ENCODE measurements at places on chromosomes 2 and 18.

DNA sequence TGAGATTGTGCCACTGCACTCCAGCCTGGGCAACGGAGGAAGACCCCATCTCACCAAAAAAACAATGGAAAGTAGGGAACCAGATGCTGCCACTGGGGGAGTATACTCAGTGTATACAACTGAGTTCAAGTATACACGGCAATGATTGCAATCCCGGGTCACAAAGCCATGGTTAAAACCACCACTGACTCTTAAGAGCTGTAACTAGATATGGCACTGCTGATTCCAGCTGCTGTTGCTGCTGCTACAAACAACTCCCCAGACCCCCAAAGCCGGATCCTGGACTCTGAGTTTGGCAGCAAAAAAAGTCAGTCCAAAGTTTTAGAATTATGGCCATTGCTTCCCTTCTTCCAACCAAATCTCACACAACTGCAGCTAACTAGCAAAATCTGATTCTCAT lies 43.7 kb upstream of the COX7A2L start:
- no peak for DNase-seq

DNA sequence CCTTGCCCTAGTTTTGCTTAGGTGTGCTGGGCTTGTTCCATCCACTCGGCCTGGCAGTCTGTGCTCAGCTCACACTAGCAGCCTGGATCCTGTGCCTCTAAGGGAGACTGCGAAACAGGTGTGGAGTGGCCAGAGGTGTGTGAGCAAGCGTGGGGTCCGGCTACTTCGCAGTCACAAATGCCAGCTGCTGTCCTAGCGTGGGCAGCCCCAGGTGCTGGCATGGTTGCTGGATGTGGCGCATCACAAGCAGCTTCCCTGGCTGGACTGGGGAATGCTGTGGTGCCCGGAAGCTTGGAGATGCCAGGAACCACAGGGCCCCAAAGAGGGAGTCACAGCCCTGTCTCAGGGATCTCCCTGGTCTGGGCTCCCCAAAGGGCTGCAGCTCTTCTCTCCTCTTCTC lies 119.0 kb upstream of the TMEFF2 start:
- DNase-seq: no peak

- DNase-seq: no peak
Measured at GRCh38 chr2:138620431-138620830, 118.9 kb downstream of the SPOPL start.

GRCh38 chr18:25225151-25225550 lies 126.8 kb downstream of the ZNF521 start:
- DNase-seq: no peak

DNA sequence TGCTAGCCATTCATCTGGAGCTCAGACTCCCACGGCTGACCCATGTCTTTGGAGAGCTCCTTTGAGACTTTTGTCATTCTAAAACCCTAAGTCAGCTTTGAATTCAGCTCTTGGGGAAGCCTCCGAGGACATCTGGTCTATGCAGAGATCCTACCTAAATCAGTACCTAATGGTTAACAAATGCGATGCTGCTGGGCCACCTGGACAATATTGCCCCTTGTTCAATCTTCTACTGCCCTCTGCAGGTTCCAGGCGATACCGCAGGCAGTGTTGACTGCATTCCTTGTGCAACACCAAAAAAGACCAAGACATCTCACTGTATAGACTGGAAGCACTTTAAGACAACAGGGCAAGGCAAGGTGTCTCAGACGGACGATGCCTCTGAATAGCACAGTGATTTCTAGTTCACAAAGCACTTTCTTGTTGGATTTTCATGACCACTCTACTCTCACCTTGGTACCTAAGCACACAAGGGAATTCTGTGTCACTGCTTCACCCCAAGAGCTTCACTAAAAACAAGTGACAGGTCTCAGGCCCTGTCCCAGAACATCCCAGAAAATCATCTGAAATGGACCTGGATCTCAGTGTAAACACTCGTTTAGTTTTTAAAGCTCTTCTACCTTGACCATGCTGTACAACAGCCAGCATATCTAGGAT lies 80.9 kb downstream of the XDH start:
- peak; percentile 56 for DNase-seq

DNA sequence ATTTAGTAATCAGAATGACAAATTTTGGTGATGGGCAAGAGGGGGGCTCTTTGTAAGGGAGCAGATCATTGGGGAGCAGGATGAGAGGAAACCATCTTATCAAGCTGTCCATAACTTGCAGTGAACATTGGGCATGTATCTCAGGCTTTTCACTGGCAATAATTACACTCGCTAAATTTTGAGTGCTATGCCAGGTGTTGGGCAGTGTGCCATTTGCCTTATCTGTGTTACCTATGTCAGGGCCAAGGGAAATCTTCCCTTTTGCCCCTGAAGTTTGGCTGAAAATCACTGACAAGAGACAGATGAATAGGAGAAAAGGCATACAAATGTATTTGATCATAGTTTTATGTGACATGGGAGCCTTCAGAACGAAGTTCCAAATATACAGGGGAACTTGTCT lies 39.0 kb downstream of the NOSTRIN start:
- DNase-seq: no peak

- no peak for DNase-seq
Measured at GRCh38 chr18:79510046-79510685, 114.4 kb downstream of the NFATC1 start.

DNA sequence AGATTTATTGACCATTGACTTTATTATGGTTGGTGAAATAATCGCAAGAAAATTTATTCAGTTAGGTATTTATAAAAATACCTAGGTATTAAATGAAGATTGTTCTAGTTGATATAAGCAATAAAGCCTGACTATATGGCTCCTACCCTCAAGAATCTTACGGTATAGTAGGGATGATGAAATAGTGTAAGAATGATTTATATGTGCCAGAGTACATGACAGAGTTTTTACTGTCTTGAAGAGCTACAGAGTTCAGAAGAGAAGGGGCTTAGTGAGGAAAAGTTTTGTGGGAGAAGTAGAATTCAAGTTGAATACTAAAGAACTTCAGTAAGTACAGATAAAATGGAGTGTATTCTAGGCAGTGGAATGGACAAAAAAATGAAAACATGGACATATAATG lies 9.7 kb downstream of the CREB1 start:
- DNase-seq: no peak

- DNase-seq: no peak
Measured at GRCh38 chr2:73111073-73112025, 1.4 kb downstream of the RAB11FIP5 start.

GRCh38 chr2:171652416-171652785 lies 34.9 kb upstream of the DYNC1I2 start:
- no peak for DNase-seq

DNA sequence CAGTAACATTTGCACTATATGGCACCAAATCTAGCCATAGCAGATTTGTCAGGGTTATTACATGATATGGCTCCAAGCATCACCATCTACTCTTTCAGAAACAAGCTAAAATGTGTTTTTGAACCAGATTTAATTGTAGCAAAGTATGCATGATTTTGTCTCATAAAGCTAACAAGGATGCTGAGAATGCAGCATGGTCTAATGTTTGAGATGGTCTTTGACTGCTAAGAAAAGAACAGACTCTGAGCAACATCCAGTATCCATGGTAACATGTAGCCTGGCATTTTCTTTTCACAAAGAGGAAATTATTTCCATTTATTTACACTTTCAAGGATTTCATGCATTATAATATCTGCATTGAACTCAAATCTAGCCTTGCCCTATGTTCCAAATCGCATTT lies 206.5 kb downstream of the PDE1A start:
- DNase-seq: no peak

GRCh38 chr2:221109552-221109951 lies 462.6 kb downstream of the EPHA4 start:
- DNase-seq: no peak

- DNase-seq: no peak
Measured at GRCh38 chr18:12518832-12519531, 111.3 kb downstream of the PRELID3A start.

DNA sequence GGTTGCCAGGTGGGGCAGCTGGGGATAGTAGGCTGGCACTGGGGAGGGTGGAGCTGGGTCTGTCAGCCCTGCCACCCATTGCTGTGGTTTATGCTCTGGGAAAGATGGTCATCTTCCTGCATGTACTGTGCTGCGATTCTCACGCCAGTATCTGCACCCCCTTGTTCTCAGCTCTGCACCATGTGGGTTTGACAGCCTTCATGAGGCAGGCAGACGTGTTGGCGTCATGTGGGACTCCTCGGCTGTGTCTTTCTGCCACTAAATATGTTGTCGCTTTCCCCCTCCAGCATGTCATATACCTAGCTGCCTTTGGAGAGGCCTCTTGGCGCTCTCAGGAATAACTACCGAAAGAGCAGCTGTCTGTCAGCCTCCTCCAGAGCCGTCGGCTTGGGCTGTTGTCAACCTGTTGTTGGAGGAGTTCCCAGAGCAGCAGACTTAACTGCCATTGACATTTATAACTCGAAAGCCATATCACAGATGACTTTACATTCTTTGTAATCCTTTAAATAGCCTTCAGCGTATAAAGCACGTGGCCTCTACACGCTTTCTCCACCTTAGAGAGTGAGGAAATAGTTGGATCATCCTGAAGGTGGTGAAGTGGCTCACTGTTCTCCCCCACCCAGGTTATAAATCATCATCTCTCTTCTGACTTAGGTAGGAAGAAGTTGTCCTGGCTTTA lies 80.4 kb upstream of the MGAT5 start:
- DNase-seq: no peak

DNA sequence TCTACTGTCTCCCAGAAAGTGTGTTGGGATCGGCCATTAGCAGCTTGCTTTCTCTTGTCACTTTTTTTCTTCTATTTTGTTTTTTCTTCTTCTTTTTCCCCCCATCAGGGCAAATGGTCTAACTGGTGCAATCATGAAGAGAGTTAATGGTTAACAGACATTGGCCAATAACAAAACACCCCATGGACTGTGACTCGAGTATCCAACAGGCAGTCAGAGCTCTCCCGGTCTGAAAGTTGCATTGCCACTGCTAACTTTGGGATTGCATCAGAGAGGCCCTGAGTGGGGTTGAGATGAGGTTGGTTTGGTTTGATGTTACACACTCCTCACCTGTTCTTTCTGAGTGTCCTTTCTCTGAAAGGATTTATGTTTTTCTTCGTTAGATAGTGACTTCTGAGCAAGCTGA lies 12.9 kb upstream of the SNORC start:
- no peak for DNase-seq

DNA sequence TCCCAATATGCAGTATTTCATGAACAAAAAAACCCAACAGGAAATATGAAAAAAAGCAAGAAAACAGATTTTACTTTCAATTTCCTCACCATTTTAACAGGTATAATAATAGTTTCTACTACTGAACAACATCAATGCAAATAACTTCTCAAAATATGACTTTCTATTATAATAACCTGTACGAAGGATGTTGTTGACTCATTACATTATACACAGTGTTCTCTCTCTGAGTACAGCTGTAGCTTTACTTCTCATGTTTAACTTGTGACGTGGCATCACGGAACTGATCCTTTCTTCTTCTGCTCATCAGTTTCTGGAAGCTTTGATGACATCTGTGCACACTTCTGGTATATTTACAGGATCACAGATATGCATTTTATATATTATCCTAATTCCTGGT lies 40.0 kb downstream of the FAM228A start:
- no peak for DNase-seq

DNA sequence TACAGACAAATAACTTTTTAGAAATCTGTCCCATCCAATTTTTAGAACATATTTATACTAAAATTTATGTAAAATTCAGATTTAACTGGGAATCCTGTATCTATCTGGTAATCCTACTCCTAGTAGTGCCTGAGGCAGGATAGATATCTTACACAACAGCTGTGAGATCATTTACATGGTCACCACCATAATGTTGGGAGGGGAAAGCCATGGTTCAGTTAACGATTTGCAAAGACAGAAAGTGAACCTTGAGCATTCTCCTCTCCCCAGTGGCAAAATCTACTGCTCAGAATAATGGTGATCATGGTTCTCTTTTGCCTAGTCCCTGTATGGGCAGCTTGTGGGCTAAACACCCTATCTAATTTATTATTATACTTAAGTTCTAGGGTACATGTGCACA lies 7.7 kb upstream of the TMEM247 start:
- no peak for DNase-seq

GRCh38 chr2:80291656-80292055 lies 12.9 kb downstream of the LRRTM1 start:
- no peak for DNase-seq

GRCh38 chr2:157808421-157808820 lies 67.7 kb downstream of the ACVR1 start:
- DNase-seq: no peak

- no peak for DNase-seq
Measured at GRCh38 chr2:183229386-183229785, 105.1 kb downstream of the NUP35 start.

- DNase-seq: peak; percentile 93
Measured at GRCh38 chr2:219498280-219499057, at the start of gene GMPPA. GMPPA (plus strand) TSS chr2:219498891; CDS start chr2:219499976, 1,085 bp downstream.

DNA sequence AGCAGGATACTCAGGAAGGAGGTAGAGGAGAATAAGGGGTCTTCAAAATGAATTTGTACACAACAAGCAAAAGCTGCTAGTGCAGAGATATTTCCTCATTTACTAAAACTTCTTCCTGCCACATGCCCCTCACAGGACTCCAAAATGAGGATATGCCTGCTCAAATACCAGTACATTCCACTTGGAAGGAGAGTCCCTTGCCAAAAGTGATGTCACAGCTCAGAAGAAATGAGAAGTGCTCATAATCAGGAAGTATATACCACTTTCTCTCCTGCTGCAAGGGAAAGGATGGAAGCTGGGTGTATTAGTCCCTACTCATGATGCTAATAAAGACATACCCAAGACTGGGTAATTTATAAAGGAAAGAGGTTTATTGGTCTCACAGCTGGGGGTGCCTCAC lies 87.7 kb upstream of the FSHR start:
- DNase-seq: no peak

- DNase-seq: no peak
Measured at GRCh38 chr2:189719571-189719970, 43.0 kb downstream of the OSGEPL1 start.

DNA sequence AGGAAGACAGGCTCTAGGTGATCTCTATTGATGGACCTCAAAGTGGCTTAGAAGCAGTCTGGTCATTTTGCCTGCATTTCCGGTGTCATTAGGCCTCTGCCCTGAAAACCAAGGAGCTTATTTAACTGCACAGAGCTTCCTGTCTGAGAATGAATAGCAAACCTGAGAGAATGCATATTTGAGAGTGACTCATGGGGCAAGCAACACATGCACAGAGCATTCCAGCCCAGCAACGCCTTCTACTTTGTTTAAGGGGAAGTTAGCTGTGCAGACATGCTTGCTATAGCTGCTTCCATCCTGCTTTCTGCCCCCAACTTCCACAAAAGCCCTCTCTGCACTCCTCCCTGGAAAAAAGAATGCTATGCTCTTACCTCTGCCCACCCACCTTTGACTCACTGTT lies 232.8 kb downstream of the GRB14 start:
- DNase-seq: no peak

GRCh38 chr2:200360364-200360763 lies 53.9 kb downstream of the SPATS2L start:
- no peak for DNase-seq

Data from hematopoietic multipotent progenitor cell treated with erythropoietin and hydrocortisone succinate and interleukin-3 and kit ligand, for 15 days (in vitro differentiated cells).